ENCODE measurements at places on chromosomes 2 and 18.

- DNase-seq = no peak
Observed at GRCh38 chr2:19543663-19544383, 185.4 kb upstream of the OSR1 start.

DNA sequence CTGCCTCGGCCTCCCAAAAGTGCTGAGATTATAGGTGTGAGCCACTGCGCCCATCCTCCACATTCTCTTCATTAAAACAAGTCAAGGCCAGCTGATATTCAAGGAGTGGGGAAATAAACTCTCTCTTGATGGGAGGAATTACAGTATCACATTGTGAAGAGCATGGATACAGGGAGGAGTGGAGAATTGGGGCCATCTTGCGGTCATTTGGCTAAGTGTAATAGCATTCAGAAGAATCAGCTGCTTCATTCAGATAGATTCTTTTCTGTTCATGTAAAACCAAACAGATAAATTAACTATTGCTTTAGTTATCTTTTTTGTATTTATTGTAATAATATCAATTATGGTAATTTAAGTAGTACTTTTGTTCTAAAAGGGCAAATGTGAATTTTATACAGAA is 156.3 kb downstream of the UBR3 start:
- DNase-seq = no peak

- no peak for DNase-seq
Observed at GRCh38 chr2:106904242-106904641, 18.3 kb upstream of the ST6GAL2 start.

- no peak for DNase-seq
Observed at GRCh38 chr2:175169191-175169590, 1.2 kb upstream of the ATF2 start.

- DNase-seq = no peak
Observed at GRCh38 chr18:63648241-63648640, 4.2 kb upstream of the SERPINB4 start.

GRCh38 chr2:144382849-144383248 is 137.1 kb downstream of the ZEB2 start:
- DNase-seq = no peak

GRCh38 chr2:22600999-22601398 is 784.0 kb upstream of the KLHL29 start:
- no peak for DNase-seq

DNA sequence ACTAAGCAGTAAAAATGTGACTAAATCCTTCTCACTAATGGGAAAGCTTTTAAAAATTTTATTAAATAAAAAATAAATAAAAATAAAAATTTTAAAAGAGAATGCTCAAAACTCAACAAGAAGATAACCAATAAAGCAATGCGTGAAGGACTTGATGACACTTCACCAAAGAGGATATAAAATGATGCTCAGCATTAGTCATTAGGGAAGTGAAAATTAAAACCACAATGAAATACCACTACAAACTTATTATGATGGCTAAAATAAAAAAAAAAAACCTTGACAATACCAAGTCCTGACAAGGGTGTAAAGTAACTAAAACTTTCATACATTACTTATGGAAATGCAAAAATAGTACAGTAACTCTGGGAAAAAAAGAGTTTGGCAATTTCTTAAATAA is 3.3 kb upstream of the WDR75 start:
- no peak for DNase-seq

- no peak for DNase-seq
Observed at GRCh38 chr18:23958036-23958435, 56.5 kb upstream of the TTC39C start.

DNA sequence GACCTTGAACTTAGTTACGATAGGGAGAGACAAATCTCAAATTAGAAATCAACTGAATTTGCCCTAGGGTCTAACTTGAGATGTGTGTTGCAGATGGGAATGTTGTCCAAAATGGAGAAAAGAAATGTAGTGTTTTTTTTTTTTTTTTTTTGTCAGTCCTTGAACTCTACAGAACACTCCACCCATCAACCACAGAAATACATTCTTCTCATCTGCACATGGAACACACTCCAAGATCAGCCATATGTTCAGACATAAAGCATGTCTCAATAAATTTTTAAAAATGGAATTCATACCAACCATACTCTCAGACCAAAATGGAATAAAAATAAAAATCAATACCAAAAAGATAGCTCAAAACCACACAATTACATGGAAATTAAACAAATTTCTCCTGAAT is 526.5 kb downstream of the FBXO15 start:
- no peak for DNase-seq

DNA sequence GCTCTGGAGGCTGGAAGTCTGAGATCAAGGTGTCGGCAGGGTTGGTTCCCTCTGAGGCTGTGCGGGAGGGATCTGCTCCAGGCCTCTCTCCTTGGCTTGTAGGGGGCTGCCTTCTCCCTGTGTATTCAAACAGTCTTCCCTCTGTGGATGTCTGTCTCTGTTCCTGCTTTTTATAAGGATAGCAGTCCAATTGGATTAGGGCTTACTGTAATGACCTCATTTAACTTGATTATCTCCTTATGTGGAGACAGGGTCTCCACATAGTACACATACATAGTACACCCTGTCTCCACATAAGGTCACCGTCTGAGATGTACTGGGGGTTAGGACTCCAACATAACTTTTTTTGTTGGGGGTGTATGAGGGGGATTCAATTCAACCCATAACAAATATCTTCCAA is 30.5 kb downstream of the TCF7L1 start:
- DNase-seq = no peak

GRCh38 chr2:236639461-236640235 is 70.0 kb downstream of the ACKR3 start:
- no peak for DNase-seq

- no peak for DNase-seq
Observed at GRCh38 chr2:213232649-213233437, 51.4 kb upstream of the SPAG16 start.
